Activated CD4-positive, alpha-beta T cell treated with anti-CD3 and anti-CD28 coated beads for 4 hours (primary cell): ENCODE measurements at places on chromosomes 13 and 19.

DNA sequence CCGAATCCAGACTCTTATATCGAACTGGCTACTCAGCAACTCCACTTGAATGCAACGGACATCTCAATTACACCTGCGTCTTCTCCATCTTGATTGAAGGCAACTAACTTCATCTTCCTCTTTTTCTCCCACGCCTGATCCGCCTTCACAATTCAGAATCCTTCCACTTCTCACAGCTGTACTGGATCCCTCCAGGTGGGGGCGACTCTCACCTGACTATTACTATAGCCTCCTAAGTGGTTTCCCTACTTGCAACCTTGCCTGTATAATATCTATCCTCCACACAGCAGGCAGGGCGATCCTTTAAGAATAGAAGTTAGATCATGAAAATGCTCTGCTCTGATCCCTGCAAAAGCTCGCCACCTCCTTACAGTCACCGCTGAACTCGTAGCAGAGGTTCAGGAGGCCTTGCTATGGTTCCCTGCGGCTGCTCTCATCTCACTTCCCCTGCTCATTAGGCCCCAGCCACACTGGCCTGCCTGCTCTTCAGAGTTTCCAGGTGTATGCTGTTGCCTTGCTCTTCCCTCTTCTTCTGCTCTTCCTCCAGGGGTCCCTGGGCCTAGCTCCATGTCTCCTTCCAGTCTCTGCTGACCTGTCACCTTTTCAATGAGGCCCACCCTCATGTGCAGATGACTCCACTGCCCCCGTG lies 31.9 kb downstream of the RFXAP start:
- DNase-seq, result no peak

DNA sequence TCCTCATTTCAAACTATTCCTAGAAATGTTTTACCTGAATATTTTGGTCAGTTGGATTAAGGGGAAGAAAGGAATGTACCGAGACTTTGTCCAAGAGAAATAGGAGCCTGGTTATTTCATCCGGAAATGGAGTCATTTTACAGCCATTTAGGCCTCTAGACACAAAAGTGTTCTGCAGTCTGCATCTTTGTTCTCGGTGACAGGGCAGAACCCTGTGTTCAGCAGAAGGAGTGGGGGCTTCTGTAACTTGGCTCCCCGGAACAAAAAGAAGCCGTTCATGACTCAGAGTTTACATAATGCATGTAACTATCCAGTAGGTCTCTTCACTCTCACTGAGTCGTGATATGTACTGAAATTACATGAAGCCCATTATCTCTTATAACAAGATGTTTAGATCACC lies 21.6 kb upstream of the FNDC3A start:
- DNase-seq, result no peak

GRCh38 chr19:33797802-33798671 lies 1.4 kb downstream of the KCTD15 start:
- DNase-seq, result peak; percentile 19

DNA sequence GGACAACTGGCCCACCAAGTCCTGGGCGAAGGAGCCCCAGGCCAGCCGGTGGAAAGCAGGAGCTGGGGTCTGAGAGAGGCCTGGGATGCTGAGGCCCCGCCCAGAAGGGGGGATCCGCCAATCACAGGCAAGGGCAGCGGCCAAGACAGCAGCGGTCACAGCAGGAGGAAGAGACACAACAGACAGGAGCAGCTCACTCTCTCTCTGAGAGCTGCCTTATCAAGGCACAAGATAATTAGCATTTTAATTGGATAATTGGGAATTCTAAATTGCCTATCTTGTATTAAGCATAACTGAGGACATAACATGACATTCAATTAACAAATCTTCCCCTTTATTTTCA lies 46.2 kb downstream of the CEBPG start:
- no peak for DNase-seq

DNA sequence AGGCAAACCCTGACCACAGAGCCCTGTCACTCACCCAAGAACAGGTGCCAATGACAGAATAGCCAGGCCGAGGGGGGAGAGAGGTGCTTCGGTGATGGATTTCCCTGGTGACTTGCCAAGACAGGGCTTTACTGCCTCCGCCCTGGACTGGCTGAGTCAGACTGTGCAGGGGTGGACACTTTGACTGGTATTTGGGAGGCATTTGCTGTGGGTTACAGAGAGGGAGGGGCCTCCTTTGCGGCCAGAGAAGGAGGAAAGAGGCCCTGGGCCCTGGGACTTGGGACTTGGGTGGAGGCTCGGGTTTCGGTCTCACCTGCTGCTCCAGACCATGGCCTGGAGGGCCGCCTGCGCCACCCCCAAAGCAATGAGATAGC lies 4.6 kb upstream of the EPS8L1 start:
- no peak for DNase-seq

GRCh38 chr13:48492096-48492440 lies 40.8 kb downstream of the RCBTB2 start:
- no peak for DNase-seq

DNA sequence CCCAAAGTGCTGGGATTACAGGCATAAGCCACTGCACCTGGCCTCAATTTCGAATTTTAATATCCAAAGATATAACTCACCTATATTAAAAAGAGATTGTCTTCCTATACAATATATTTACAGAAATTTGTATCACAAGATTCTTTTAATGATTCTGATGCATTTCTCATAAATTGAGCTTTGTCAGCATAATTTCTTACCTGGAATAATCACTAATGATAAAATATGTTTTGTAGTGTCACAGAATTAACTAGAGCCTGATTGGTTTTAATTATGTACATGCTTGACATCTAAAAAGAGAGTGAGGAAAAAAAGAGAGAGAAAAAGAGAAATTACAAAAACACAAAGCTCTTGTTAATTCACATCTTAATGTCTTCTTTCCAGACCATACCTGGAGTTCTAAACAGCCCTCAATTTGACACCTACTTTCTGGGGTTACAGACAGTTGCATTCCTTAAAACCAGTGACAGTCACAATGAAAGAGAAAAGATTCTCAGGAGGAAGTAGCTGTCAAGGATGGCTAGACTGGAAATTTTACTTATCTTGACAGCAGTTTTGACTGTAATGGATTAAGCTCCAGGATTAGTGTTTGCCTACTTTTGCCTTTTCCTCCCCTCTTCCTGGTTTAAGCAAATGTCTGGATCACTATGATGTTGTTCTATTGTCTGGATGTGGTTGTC lies 214.4 kb downstream of the SPRY2 start:
- DNase-seq, result no peak

GRCh38 chr13:91668866-91669495 lies 270.6 kb downstream of the GPC5 start:
- DNase-seq, result no peak

DNA sequence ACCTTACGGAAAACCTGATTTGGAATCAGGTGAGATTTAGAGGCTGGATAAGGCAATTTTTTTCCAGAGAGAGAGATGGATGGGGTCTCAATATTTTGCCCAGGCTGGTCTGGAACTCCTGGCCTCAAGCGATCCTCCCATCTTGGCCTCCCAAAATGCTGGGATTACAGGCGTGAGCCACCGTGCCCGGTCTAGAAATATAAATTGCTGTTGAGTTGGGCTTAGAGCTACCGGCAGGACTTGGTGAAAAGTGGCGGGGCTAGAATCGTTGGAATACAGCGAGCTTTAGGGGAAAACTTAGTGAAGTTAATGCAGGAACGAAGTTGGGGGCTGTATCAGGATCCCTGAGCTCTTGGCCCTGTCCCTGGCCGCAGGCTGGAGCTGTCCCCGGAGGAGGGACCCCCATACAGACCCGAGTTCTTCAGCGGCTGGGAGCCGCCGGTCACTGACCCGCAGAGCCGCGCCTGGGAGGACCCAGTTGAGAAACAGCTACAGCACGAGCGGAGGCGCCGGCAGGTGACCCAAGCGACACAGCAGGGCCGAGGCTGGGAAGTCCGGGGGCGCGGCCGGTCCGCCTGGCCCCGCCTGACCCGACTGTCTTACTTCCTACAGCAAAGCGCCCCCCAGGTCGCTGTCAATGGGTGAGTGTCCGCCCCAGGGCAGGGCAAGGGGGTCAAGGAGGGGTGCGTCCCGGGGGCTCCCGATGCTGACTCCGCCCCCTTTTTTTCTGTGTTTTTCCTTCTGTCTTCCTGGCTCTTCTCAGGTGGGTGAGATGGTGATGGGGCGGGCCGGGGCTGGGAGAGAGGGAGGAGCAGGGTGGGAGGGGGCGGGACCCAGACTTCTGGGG lies 7.6 kb downstream of the EPS8L1 start:
- DNase-seq, result no peak

DNA sequence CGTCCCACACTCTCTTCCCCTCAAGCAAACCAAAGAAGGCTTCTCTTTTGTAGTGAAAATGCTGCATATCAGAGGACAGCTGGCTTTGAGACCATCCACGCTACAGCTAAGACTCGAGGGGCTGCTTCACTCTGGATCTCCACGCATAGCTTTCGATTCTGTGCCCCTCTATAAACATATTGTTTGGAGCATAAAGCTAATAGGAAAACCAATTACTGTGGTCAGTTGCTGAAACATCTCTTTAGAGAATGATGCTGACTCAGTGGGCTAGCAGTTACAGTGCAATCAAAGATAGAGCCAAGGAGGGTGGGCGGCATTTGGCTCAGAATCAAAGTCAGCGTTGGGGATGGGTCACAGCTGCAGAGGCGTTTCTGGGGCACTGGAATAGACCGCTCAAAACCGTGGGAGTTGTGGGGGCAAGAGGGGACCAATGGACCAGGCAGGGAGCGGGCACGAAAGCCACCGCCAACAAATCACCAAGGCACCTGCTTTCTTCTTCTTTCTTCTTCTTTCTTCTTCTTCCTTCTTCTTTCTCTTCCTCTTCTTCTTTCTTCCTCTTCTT lies 76.7 kb downstream of the RASL11A start:
- DNase-seq, result no peak

DNA sequence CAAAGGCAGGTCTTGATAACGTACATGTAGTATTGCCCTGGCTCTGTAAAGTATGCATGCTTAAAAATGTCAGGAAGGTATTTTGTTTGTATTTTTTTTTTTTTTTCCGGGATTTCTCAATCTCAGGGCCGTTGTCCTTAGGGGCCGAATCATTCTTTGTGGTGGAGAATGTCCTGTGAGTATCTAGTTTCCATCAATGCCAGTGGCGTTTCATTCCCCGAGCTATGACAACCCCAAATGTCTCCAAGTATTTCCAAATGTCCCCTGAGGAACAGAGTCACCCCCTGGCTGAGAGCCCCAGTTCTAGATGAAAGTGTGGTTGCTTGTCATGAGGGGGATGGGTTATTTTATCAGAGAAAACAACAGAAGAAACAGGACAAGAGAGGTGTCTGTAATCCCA lies 68.7 kb downstream of the ACSBG2 start:
- no peak for DNase-seq

DNA sequence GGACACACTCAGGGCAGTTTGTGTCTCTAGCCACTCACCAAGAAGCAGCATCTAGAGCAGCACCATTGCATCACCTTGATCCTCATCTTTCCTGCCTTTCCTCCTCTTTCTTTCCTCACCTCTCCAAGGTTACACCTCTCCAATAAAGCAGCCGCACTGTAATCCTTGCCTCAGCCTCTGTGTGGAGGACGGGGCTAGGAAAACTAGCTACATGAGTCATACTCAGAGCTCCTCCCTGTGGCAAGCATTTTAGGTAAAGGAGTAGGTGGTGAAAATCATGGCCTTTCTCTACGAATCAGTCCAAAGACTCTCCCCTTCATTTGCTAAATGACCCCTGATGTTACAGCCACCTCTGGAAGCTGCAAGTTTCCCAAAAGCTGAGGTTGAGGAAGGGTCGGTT lies 108.9 kb downstream of the DNAJC15 start:
- no peak for DNase-seq

DNA sequence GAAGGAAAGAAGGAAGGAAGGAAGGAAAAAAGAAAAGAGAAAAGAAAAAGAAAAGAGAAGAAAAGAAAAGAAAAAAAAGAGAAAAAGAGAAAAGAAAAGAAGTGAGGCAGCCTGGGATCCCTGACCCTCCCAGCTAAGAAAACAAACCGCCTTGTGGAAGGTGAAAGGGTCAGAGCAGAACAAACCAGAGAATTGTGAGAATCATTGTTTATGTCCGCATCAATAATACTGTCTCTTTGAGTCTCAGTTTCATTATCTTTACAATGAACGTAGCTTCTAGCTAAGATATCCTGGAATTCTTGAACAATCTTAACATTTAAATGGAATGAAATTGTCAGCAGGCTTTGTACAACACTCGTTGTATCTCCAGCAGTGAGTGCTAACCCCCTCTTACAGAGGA lies 66.4 kb upstream of the SERP2 start:
- DNase-seq, result no peak

DNA sequence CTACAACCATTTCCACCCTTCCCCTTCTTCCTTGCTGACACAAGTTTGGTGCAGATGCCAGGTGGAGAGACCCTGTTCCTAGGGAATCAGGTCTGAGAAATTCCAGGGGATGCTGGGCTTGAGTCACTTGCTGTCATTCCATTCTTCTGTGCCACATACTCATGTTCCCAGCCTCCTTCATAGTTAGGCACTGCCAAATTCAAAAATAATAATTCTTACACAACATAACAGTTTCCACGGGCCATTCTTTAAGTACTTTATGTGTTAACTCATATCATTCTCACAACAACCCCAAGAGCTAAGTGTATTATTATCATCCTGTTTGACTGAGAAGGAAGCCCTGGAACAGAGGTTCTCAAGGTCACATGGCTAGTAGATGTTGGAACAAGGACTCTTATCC lies 27.1 kb upstream of the POMP start:
- DNase-seq, result no peak

DNA sequence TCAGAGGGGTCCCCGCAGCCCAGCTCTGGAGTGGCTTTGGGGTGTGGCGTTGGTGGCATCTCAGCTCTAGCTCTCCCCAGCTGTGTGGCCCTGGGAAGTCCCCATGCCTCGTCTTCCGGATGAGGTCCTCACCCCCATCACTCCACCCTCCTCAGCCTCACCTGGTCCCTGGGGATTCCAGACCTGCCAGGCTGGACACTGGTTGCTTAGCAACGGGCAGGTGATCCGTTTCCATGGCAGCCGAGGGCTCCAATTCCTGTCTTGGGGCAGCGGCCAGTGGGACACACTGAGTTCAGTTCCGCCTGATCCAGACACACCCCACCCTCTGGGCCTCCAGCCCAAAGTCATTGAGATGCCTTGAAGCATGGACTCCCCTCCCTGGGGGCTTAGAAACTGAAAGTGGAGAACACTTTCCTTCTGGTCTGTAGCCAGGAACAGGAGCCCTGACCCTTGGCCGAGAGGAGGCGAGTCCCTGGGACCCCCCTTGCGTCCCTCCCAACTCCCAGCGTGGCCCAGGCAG lies 7.7 kb upstream of the MISP start:
- DNase-seq, result no peak

DNA sequence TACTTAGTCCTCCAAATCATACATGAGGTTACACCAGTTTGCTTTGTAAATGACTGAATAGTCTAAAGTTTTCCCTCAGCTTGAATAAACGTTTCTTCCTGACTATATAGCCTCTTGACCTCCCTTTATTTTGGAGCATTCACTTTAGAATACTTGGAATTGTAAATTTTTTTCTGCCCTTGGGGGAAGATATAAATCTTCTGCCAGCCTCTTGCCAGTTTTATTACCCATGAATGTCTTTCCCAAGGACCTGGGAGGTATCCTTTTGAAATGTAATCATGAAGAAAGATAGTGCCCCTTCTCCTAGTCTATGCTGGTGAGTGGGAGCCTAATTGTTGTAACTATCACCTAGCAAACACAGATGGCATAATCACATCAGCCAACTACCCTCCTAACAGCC lies 2033.9 kb upstream of the PCDH20 start:
- no peak for DNase-seq

GRCh38 chr19:7657131-7657751 lies 11.6 kb upstream of the RETN start:
- DNase-seq, result no peak

- peak; percentile 13 for DNase-seq
Measured at GRCh38 chr19:10808937-10809649, 26.9 kb downstream of the TMED1 start.
